Activated CD8-positive, alpha-beta memory T cell treated with anti-CD3 and anti-CD28 coated beads, Interleukin-2, amount 50 U/mL, for 4 hours (primary cell): ENCODE measurements at places on chromosomes 13 and 19.
A peak's percentile ranks its signal among the peaks of the same experiment; 100 is the strongest.

DNA sequence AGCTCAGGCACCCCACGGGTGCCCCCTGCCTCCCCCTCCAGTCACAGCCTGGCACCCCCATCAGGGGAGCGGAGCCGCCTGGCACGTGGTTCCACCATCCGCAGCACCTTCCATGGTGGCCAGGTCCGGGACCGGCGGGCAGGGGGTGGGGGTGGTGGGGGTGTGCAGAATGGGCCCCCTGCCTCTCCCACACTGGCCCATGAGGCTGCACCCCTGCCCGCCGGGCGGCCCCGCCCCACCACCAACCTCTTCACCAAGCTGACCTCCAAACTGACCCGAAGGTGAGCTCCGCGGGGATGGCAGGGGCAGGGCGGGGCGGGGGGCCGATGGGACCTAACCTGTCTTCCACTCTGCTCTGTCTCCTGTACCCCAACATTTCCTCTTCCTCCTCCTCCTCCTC lies 25.0 kb downstream of the CKM start:
- no peak for DNase-seq

DNA sequence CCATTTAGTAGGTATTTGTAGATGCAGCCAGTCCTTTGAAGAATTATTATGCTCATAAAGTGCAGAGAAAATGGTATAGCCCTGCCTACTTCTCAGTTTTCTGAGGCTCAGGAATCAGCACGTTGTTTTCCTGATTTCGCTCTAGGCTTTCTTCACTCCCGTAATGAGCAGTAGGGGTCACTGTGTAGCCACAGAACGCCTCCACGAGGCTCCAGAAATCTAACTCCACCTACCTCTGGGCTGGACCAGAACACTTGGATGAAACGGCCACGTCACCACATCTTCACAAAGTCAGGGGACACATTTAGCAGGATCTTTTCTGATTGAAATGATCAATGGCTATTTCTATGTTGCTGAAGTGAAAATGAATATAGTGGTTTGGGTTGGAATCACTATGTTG lies 49.8 kb upstream of the GTF3A start:
- peak; percentile 45 for DNase-seq

DNA sequence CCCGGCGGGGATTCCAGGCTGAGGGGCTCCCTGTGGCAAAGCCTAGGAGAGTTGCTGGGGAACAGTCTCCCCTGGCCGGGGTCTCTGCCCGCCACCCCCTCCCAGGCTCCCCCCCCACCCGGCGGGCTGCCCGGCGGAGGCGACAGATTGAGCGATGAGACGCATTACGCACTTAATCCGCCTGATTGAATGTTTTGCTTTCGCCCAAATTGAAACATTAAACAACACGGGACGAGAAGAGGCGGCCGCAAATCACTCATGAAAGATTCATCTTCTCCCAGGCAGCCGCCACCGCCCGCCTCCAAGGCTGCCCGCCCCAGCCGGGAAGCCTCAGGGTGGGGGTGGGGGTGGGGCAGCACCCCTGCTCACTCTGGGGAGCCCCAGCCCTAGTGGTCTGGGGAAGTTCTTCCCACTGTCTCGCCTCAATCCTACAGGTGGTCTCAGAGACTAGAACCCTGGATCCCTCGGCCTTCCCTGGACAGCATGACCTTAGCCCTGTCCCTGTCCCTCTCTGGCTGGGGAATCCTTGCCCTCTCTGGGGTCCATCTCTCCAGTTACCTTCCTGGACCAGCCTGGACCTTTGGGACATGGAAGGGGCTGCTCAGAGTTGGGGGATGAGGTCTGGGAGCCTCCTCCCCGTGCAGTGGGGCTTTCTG lies 7.6 kb upstream of the ERFL start:
- DNase-seq = no peak

GRCh38 chr19:351976-352625 lies 7.5 kb upstream of the MIER2 start:
- no peak for DNase-seq

DNA sequence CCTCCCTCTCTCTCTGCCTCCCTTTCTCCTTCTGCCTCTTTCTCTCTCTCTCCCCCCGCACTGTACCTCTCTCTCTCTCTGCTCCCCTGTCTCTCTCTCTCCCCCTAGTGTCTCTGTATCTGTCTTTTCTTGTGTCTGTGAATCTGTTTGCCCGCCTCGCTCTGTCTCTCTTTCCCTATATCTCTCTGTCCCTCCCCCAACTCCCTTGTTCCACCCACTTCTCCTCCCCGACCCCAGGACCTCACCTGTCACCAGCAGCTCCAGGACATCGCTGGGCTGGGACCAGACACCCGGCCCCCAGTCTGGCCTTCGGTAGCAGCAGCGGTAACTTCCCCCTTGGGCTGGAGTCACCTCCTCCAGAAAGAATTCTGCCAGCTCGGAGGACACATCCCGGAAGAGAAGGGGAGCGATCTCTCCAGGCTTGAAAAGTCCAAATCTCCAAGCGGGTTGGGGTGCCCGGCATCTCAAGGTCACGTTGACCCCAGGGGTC lies 3.9 kb downstream of the OSCAR start:
- no peak for DNase-seq

DNA sequence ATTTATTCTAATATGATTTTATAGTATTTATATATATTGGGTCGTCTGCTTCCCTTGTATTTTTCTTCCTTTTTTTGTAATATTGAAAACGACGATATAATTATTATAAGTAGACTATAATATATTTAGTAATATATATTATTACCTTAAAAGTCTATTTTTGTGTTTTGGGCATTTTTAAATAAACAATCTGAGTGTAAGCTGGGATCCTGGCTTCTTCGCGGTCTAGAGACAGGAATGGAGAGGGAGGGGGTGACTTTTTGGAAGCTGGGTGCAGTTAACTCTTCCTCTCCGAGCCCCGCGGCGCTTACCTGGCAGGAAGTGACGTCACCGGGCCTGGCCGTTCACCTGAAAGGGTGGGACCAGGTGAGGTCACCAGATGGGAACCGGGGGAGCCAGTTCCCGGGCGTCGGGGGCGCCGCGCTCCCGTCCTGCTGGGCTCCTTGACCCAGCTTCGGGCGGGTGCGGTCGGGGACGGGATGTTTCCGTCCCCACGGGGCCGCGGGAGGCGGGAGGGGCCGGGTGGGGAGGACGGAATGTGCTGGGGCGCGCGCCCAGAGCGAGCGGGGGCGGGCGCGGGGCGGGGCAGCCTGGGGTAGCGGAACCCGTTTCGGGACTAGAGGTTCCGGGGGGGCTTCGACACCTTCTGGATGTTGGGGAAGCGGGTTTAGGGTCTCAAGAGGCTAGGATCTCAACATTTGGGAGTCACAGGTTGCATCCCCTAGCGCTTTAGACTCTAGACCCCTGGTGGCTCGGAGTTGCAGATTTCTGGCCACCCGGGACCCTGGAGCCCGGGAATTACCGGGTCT lies 2.8 kb downstream of the ZFP36 start:
- peak; percentile 84 for DNase-seq

DNA sequence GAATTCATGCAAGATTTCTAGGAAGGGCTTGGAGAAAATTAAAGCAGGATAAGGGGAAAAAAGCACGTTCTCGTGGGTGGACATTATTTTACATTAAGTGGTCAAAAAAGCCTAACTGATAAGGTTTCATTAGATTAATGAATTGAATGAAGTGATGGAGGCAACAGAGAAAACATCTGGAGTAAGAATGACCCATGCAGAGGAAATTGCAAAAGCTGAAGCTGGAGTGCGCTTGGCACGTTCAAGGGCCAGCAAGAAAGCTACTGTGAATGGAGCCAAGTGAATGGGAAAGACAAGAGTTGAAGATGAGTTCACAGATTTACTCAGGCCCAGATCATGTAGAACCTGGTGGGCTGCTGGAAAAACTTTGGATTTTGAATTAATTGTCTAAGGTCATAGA lies 777.9 kb downstream of the DACH1 start:
- DNase-seq = no peak

DNA sequence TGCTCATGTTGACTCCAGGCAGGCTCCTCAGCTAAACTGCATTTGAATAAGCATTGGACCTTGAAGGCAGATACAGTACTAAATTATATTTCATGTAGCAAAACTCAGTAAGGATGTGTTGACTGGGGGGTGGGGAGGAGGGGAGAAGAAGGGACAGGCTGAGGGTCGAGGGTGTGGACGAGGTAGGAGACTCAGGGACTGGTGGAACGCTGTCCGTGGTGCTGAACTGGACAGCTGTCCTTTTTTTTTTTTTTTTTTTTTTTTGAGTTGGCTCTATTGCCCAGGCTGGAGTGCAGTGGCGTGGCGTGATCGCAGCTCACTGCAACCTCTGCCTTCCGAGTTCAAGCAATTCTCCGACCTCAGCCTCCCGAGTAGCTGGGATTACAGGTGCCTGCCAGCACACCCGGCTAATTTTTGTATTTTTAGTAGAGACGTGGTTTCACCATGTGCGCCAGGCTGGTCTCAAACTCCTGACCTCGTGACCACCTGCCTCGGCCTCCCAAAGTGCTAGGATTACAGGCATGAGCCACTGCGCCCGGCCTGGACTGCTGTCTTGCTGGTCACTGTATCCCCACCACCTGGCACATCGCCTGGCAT lies 33.2 kb upstream of the CASP14 start:
- no peak for DNase-seq

- DNase-seq = no peak
Observed at GRCh38 chr19:33194886-33195644, 935 bp downstream of the LRP3 start.

DNA sequence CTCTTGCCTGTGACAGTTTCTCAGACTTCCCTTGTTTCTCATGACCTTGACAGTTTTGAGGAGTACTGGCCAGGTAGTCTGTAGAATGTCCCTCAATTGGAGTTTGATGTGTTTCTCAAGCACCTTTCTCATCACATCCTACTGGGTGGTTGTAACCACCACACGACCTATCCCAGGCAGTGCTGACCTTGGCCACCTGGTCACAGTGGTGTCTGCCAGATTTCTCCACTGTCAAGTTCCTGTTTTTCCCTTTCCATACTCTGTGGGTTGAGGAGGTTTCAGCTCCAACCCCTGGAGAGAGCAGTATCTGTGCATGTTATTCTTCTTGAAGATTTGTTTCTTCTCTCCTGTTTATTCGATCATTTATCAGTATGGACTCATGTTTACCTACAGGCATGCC lies 8.4 kb upstream of the UPF3A start:
- DNase-seq = no peak
